H4 (cell line): ENCODE measurements at places on chromosomes 5 and 9.

GRCh38 chr9:129803676-129804060, 684 bp downstream of the TOR1B start:
- no peak for DNase-seq

- no peak for DNase-seq
Observed at GRCh38 chr5:39711821-39712220, 287.0 kb upstream of the DAB2 start.

DNA sequence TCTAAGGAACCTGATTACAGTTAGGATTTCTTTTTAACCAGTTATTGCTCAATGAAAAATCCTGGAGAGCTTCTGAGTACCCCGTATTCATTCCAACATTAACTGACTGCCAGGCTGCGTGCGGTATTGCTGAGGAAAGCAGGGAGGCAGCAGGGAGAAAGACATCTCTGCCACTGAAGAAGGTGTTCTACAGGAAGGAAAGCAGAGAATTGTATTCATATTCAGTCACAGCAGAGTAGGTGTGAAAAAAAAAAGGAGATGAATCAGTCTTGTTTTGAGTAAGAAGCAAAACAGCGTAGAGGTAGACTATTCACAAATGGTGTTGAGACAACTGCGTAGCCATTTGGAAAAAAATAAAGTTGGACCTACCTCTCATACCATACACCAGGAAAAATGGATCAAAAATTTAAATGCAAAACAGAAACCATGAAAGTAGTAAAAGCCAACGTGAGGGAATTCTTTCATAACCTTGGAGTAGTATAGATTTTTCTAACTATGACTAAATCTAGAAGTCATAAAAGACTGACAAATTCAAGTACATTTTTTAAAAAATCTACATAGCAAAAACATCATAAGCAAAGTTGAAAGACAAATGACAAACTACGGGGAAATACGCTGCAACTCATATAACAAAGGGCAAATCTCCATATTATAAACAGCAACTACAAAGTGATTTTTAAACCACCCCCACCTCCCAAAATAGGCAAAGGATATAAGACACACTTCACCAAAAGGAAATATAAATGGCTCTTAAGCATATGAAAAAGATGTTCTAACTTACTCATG, 9.9 kb upstream of the NR4A3 start:
- no peak for DNase-seq

DNA sequence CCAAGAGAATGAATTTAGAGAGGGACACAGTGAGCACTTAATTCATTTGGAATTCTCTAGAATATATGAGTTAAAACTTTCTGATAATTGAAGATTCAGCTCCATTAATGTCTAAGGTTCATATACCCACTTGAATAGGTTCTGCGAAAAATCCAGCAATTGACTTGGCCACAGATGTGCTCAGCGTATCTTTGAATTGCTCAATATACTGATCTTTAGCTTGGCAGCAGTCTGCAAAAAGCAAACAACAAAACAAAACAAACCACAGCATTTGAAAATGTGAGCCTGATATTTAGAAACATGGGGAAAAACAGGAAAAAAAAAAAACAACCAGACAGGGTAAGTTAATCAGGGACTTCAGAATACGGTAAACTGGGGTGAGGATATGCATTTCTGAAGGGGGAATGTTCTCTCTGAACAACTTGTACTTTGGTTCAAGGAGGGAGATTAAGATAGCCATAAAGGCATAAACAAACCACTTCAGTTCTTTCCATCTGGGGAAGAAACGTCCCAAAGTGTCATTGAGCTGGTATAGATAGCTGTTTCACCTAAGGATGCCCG, 21.4 kb downstream of the AGXT2 start:
- no peak for DNase-seq

- no peak for DNase-seq
Observed at GRCh38 chr5:74304536-74304935, 336.0 kb downstream of the ENC1 start.

GRCh38 chr9:32596936-32597335, 24.0 kb upstream of the NDUFB6 start:
- DNase-seq = no peak

- no peak for DNase-seq
Observed at GRCh38 chr5:6642655-6643054, 9.4 kb downstream of the SRD5A1 start.

DNA sequence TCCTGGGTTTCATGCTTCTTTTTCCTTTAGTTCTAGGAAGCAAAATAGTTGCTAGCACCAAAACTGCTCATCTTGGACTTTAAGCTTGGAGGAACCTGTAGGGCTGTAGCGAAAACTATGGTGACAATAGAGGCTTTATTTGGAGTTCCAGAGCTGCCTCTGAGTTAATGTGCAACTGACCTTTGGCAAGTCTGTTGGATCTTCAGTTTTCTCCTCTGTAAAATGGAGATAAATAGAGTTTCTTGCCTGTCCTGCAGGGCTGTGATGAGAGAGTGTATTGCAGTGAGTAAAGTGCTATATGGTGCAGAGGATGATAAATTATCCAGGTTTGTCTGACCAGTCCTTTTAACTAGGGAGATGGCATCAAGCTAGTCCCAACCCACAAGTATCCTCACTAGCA, 417.0 kb downstream of the MAN2A1 start:
- DNase-seq = no peak

GRCh38 chr5:149759563-149759962, 29.5 kb downstream of the PPARGC1B start:
- no peak for DNase-seq

DNA sequence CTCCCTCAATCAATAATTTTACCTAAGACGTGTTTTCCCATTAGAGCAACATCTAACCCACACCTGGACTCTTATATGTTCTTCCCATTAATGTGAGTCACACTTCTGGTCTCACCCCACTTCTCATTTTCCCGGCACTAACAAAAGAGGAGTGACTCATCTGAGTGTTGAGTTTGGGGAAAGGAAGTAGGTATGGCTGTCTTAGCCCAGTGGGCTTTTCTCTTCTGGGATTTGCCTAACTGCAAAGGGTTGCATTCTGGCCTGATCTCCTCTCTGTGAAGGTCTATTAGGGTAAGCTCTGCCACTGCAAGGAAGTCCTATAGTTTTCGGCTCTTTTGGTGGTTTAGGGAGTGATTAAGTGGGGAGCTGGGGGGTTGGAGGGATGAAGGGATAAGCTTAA, 195.6 kb downstream of the KIAA0825 start:
- peak; percentile 47 for DNase-seq

GRCh38 chr5:117461403-117461802, 886.8 kb upstream of the SEMA6A start:
- no peak for DNase-seq

DNA sequence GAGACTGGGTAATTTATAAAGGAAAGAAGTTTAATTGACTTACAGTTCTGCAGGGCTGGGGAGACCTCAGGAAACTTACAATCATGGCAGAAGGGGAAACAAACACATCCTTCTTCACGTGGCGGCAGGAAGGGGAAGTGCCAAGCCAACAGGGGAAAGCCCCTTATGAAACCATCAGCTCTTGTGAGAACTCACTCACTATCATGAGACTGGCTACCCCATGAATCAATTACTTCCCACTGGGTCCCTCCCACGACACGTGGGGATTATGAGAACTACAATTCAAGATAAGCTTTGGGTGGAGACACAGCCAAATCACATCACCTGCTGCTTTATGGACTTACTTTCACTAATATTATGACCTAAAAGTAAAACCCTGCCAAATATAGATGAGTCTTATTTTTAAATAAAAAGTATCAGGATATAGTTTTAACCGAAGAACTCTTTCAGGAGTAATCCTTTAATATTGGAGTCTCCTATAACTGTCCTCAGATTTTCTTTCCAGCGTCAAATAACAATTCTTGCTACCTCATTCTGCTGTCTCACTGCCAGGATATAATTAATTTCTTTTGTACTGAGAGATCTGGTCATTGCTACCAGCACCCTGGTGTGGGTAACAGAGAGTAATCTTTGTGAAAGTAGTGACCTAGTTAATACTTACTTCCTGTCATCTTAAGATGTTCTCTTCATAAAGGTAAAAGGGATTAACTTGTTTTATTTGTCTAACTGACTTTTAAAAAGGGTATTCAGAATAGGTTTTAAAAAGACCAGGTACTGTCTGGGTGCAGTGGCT, 68.6 kb downstream of the NLN start:
- DNase-seq = no peak

DNA sequence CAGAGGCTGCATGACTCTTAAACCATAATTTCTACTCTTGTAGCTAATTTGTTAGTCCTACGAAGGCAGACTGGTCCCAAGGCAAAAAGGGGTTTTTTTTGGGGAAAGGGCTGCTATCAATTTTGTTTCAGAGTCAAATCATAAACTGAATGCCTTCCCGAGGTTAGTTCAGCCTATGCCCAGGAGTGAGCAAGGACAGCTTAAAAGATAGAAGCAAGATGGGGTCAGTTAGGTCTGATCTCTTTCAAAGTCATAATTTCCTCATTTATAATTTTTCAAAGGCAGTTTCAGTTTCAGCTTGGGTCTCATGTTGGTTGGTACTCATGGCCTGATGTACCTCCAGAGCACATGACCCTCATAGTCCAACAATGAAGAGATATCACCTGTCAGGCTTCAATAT, 7.9 kb upstream of the RXFP3 start:
- DNase-seq = no peak

DNA sequence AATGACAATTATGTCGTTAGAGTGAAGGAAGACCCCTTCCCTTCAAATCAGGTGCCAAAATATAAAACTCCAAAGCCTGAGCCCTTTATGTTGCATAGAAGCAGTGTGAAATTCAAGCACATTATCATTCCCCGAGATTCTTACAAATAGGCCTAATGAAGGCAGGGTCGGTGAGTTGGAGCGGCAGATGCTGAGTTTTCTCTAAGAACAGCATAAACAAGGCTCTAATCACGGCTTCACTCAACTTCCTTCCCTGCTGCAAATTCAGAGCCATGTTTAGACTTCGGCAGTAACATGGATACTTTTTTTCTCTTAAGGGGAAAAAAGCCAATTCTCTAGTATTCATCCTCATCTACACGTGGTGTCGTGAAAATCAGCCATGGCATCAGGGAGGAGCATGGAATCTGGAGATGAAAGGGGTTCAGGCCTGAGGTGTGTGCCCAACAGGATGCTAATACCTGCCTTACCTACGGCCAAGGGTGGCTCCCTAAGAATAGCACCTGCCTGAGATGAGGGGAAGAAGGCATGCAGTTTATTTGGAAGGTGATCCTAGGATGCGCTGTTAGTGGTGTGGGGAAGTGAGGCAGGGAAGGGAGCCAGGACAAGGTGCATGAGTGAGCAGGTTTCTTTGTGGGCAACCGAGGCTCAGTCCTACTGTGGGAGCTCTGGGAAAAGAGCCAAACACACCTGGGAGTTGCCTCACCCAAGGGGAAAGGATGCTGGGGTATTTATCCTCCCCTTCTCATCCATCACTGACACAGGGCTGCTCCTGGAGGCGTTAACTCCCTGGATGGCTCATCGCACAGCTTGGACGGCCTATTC, 146.8 kb upstream of the TBC1D2 start:
- DNase-seq = no peak

DNA sequence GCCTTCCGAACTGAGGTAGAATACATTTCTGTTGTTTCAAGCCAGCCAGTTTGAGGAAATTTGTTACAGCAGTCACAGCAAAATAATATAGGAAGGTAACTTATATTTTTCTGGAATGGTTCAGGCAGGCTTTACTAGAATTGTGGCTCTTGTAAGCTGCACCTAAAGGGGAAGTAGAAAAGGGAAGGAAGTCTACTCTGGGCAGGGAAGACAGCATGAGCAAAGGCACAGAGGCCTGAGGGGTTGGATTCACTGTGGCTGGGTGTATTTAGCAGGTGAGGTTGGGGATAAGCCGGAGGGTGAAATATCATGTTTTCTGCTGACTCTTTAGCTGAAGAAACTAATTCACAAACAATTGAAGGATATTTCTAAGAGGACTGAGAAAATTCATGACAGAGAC, 183.5 kb downstream of the GAS1 start:
- DNase-seq = no peak

GRCh38 chr9:21205204-21205603, 1.7 kb downstream of the IFNA10 start:
- no peak for DNase-seq

- DNase-seq = no peak
Observed at GRCh38 chr5:36691226-36691625, 84.8 kb downstream of the SLC1A3 start.

- no peak for DNase-seq
Observed at GRCh38 chr9:93252781-93253530, 69.0 kb downstream of the WNK2 start.

GRCh38 chr5:64330728-64331231, 165.1 kb downstream of the RNF180 start:
- DNase-seq = no peak

DNA sequence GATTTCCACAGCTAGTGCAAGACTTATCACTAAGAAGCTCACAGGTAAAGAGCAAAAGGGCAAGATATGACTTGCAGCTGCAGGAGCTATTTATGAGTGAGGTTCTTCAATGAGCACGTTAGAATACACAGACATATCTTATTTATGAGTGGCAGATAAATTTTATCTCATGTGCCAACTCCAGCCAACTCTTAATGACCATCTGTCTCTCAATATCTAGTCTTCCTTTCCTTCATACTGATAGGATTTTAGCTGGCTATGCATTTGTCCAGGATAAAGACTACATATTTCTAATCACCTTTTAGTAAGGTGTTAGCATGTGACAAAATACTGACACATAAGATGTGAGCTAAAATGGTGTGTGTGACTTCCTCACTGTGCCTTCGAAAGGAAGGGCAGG, 304.5 kb downstream of the TRPM3 start:
- DNase-seq = no peak

- DNase-seq = peak; percentile 83
Observed at GRCh38 chr5:126002222-126002897, 420.8 kb upstream of the GRAMD2B start.

GRCh38 chr5:124134941-124135340, 611.5 kb downstream of the ZNF608 start:
- no peak for DNase-seq

- no peak for DNase-seq
Observed at GRCh38 chr5:100788417-100788816, 114.7 kb downstream of the ST8SIA4 start.
